ENCODE measurements at places on chromosomes 7 and 10.

- DNase-seq, result no peak
Observed at GRCh38 chr10:5625992-5626777, 40.2 kb downstream of the ASB13 start.

DNA sequence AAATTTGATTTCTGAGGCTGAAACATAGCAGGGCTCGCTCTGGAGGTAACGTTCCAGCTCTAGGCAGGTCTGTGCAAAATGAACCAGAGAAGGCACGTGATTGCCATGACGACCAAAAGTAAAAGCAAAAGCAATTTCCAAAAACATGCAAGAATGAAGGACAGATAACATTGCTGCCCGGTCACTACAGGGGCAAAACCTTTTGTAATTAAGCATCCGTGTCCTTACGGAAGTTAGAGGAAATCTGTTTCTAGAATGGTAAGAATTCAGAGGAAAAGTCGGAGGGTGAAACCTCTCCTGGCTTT lies 2.9 kb downstream of the KLF6 start:
- DNase-seq, result no peak

- DNase-seq, result no peak
Observed at GRCh38 chr10:80154978-80155695, 22.6 kb downstream of the PLAC9 start.

DNA sequence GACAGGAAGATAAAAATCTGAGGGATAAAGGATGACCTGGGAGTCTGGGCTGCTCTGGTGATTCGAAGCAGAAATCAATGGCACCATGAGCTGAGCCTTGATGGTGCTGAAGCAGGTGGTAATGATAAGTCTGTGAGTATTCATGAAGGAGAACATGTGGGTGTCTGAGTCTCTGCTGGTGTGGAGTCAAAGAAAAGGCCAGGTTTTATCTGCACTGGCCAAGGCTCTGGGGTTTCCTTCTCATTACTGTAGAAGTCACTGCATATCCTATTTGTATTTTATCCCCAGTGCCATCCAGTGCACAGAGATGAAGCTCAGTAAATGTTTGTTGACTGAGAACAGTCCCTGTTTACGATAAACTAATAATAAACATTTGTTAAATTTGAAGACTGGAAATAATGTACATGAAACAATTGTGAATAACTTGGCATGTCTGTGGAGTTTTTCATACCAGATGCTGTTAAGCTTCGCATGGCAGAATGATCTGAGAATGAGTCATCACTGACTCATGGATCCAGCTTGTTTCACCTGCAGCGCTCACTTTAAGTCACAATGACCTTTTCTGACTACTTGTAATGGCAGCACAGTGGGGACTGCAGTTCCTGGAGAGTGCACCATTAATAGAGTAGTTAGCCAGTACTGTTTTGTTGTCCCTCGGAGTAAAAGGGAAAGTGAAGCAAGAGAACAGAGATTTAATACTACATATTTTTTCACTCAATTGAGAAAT lies 538.5 kb downstream of the HTR7 start:
- DNase-seq, result no peak

GRCh38 chr7:40194745-40195144 lies 59.9 kb downstream of the SUGCT start:
- DNase-seq, result no peak

GRCh38 chr10:21090609-21091082 lies 193.5 kb upstream of the NEBL start:
- DNase-seq, result no peak

DNA sequence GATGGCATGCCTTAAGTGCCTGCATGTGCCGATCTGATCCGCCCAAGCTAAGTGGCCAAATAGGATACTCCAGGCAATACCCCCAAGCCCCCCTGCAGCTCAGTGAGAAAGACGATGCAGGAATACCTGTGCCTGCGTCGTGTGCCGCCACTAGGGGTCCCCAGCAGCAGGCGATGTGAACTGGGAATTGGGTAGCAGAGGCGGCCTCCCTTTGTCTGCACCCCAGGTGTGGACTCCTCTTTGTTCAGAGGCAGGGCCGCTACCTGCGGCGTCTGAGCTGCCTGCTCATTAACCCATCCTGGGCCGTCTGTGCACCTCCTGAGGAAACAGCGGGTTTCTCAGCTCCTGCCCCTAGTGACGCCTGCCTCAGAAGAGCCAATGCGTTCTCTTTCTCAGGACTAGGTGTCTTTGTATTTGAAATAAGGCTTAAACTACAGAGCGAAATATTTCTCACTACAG lies 4.8 kb upstream of the CHN2 start:
- DNase-seq, result peak; percentile 40

DNA sequence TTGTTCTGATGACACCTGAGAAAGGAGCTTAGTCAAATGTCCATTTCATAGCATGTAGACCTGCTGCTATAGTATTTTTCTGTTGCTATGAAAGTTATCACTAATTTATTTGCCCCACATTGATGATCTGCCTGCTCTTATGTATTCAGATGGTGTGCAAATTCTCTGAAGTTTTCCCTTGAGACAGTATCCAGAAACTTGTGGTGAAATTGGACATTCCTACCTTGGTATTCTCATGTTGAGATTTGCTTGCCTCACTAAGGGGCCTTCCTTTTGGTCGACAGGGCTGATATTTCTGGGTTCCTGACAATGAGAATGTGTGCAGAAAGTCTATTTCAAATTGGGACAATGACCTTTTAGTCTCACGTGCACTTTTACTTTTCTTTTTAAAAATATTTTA lies 253.2 kb upstream of the FZD8 start:
- no peak for DNase-seq
